Heart right ventricle (tissue), 16 donors: ENCODE measurements at places on chromosomes 2 and 18.

GRCh38 chr18:36757081-36757480 lies 71.7 kb downstream of the TPGS2 start:
- no peak for DNase-seq

GRCh38 chr2:171320208-171320621 lies 113.6 kb downstream of the METTL8 start:
- no peak for DNase-seq

DNA sequence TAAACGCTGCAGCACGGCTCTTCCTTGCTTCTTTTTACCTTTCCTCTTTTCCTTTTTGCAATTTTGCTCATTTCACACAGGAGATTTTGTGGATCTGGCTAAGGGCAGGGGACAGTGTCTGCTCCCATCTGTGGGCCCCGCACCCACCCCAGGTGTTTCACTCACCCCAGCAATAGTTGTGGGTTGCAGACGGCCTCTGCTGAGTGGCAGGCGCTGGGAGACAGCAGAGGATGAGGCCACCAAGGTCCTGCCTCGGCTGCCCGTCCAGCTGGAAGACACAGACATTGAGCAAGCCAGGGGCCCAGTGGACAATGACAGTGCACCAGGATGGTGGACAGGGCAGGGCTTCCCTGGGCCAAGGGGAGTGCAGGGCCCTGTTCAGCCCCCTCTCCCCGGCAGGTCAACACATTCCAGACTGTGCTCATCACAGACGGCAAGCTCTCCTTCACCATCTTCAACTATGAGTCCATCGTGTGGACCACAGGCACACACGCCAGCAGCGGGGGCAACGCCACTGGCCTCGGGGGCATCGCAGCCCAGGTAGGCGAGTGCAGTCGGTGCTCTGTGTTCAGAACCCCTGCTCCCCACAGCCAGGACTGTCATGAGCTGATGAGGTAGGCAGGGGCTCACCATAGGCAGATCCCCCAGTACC lies 35.0 kb downstream of the SNED1 start:
- DNase-seq, result no peak

- DNase-seq, result no peak
Observed at GRCh38 chr2:144067506-144067905, 452.4 kb downstream of the ZEB2 start.

DNA sequence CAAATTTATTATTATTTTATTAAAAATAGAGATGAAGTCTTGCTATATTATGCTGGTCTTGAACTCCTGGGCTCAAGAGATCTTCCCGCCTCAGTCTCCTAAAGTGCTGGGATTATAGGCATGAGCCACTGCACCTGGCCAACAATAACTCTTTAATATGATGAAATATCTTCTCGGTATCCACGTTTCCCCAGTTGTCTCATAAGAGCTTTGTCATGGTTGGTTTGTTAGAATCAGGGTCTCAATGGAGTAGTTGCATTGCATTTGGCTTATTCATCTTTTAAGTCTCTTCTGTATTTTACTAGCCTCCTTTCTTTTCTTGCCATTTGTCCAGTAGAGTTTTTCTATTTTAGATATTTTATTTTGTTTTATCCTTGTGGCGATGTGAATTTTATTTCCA lies 32.7 kb upstream of the DLX2 start:
- DNase-seq, result no peak

DNA sequence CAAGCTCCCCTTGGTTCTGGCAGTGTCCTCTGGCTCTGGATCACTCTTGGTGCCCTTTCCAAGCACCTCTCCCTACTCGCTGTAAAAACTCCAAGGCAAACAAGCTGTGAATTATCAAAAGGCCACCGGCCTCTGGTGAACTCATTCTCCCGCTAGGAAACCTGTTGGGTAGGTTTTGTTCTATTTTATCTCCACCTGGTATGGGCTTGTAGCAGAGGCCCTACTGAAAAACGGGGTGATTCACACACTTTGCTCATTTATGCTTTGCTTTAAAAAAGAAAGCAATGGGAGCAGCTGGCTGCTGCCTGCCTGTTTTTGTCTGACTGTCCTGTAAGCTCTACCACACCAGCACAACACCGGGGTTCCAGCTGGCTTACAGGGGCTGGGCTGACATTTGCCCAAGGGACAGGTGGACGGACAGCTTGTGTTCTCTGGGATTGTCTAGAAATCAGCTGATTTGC lies 56.8 kb downstream of the SH3BP4 start:
- DNase-seq, result no peak

- DNase-seq, result no peak
Observed at GRCh38 chr18:49238433-49239042, 221.9 kb downstream of the DYM start.
